ENCODE measurements at places on chromosomes 13 and 19.

DNA sequence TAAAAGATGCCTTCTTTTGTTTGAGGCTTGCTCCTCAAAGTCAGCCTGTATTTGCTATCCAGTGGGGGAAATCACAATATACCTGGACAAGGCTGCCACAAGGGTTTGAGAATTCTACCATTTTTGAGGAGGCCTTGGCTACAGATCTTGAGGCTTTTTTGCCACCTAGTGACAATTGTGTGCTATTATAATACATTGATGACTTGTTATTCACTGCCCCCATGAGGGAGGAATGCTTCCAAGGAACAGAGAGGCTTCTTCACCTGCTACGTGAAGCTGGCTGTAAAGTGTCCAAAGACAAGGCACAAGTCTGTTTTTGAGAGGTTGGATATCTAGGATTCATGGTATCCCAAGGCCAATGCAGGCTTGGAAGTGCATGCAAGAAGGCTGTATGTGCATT is 72.5 kb downstream of the ZNF708 start:
- DNase-seq, result peak; percentile 26

- no peak for DNase-seq
Observed at GRCh38 chr19:16566161-16566560, 6.1 kb downstream of the SLC35E1 start.

DNA sequence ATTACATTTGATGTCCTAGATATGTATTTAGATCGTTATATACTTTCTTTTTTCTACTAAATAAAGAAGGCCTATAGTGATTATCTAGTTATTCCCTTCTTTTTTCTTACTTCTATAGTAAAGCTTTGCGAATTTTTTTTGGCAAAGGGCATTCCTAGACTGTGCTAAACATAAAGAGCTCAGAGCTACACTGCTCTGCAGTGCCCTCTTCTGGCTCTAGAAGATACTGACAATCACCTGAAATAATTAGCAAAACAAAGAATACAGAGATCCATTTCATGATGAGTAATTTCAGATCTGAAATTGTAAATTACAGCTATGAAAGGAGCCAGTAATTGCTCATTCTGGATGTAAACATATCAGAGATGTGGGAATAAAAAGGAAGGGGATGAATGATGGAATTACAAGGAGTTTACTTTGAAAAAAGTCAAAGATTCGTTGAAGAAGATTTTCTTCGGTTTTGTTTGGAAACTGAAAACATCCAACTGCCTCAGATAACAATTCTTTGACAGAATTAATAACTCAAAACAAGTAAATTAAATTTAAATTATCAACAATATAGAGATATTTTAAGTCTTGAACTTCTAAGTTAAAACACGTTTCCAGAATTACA is 288.5 kb downstream of the NALCN start:
- peak; percentile 37 for DNase-seq

GRCh38 chr13:94987081-94987480 is 274.7 kb upstream of the SOX21 start:
- DNase-seq, result no peak

- no peak for DNase-seq
Observed at GRCh38 chr19:9032136-9032631, 22.0 kb upstream of the MUC16 start.

DNA sequence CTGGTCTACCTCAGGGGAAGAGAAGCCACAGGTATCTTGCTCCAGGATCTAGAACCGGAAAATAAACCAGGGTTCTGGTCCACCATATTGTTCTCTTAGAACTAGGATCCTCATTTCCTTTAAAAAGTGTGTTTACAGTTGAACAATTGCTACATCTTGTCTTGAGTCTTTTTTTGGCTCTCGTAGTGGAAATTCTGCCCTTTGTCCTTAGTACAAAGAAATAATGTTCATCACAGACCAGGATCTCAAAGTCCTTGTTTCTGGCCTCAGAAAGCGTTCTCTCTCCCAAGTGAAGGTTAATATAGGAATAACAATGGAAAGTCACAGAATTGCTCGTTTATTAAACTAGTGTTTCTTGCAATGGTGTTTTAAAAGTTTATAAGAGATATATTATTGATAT is 20.8 kb downstream of the KLF2 start:
- DNase-seq, result no peak

GRCh38 chr13:39073983-39074382 is 35.7 kb downstream of the NHLRC3 start:
- DNase-seq, result no peak

- DNase-seq, result no peak
Observed at GRCh38 chr19:459724-460511, 915 bp downstream of the SHC2 start.

GRCh38 chr13:33512880-33513554 is 227.5 kb upstream of the STARD13 start:
- DNase-seq, result peak; percentile 53

DNA sequence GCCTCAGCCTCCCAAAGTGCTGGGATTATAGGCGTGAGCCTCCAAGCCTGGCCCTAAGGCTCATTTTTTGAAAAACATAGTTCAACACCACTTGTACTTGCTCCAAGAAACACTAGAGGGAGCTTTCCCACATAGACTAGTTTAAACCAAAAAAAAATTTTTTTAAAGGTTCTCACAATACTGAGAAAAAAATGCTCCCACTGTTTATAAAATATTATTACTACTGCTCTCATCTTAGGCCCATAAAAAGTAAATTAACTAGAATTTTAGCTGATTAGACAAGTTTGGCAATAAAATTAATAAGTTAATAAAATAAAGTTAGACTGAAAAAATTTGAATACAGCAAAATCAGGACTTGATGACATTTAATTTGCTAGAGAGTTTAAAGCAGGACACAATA is 109.5 kb downstream of the TBC1D4 start:
- DNase-seq, result peak; percentile 57

DNA sequence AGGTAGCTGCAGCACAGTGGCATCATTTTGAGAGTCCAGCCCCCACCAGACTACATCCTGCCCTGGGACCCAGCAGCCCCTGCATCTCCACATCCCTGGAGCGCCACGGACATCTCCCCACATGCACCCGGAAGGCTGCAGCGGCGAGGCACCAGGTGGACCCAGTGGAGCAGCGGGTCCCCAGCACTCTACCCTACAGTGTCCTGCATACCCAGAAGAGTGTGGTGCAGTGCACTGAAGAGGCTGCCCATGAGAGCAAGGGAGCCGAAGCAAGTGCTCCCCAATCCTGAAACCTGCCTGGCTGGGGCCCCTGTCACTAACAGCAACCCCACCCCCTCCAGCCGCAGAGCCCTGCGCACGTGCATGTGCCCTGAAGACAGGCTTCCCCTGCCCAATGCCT is 21.3 kb upstream of the SLC7A9 start:
- no peak for DNase-seq

DNA sequence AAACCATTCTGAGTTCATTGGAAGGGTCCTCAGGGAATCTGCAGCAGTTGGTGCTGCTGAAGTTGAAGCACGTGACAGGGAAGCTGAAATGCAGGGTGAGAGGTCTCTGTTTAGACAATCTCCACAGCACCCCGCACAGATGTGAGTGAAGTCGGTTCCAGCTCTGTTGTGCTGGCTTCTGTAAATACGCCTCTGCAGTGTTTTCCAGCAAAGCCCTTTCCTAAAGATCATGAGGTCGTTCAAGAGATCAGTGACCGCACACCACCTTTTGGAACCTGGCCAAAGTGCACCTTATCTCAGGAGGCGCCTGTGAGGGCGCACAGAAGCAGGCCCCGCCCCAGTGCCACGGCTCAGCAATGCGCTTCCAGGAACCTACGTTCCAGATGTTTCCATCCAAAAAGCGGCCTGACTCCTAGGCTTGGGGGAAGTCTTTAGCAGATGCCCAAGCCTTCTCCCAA is 10.8 kb downstream of the CUL4A start:
- no peak for DNase-seq

- no peak for DNase-seq
Observed at GRCh38 chr13:45519493-45519892, 54.8 kb downstream of the COG3 start.

DNA sequence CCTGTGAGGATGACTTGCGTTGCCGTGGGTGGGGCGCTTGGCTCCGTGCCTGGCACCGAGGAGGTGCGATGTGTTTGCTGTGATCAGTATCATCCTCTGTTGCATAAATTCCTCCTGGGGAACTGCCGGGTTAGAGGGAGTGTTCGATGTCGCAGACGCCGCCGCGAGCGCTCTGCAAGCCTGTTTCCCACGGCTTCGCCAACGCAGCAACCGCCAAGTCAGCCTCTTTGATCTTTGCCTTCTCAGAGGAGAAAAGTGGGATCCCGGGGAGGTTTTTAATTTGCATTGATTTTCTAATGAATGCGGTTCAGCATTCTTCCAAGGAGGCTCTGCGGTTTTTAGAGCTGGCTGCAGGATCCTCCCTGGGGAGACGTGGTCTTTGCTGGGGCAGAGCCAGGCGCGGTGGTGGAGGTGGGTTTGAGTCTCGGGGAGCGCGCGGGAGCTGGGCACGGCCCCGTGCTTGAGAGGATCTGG is 7.6 kb downstream of the GPR32 start:
- no peak for DNase-seq

- no peak for DNase-seq
Observed at GRCh38 chr13:107348471-107348870, 780.5 kb upstream of the ARGLU1 start.

- DNase-seq, result no peak
Observed at GRCh38 chr13:94330552-94331071, 148.9 kb downstream of the DCT start.

DNA sequence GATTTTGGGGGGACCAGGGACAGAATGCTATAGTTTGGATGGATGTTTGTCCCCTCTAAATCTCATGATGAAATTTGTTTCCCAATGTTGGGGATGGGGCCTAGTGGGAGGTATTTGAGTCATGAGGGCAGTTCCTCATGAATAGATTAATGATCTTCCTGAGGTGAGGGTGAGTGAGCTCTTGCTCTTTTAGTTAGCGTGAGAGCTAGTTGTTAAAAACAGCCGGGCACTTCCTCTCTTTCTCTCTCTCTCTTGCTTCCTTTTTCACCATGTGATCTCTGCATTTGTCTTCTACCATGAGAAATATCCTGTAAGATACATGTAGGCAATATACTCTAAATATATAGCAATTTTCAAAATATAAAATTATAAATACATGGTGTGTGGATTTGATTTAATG is 290.8 kb upstream of the PCDH9 start:
- no peak for DNase-seq

GRCh38 chr13:63025741-63026140 is 1610.1 kb upstream of the PCDH20 start:
- no peak for DNase-seq

DNA sequence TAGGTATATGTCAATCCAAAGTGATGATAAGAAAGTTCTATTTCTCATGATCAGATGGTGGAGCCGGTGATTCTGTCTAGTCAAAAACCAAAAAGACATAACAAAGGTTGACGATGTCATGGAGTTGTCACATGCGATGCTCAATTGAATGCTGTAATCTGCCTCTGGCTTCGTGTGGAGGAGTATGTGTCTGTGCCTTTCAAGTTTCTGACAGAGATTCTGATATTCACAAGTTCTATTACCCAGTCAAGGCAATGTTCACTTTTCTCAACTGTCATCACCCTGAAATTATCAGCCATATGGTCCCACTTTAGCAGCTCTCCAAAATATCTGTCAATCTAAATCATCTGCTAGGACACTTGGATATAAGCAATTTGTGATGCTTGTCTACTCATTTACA is 367.6 kb upstream of the PRR20A start:
- DNase-seq, result no peak

DNA sequence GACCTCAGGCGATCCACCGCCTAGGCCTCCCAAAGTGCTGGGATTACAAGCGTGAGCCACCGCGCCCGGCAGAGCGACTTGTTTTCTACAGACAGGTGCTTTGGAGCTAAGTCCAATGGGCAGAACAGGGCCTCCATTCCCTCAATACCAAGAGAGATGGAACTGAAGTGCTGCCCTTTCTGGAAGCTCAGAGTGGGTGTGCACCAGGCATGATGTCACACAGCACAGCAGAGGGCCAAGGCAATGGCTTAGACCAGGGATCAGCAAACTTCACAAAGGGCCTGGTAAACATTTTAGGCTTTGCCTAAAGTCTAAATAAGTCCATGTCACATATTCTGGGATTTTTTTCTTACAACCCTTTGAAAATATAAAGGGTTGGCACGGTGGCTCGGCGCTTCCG is 21.3 kb downstream of the TLE6 start:
- no peak for DNase-seq

GRCh38 chr13:25978961-25979360 is 72.9 kb downstream of the SHISA2 start:
- DNase-seq, result no peak

DNA sequence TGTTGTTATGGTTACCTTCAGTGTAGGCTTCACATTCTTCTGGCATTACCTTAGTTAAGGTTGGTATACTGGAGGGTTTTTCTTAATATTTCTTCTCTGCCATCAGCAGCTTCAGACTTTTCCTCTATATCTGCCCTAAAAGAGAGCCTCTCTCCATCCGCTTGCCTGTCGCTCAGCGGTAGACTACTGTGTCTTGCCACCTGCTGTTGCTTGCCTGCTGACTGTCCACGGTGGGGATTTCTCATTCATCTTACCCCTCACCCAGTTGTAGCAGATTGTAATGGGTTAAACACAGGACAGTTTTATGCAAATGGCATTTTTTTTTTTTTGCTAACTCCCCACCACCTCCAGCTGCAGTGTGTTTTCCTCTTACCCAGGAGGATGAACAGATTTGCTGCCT is 577.2 kb downstream of the SLITRK5 start:
- no peak for DNase-seq

- no peak for DNase-seq
Observed at GRCh38 chr13:40116008-40116407, 460.5 kb downstream of the COG6 start.

DNA sequence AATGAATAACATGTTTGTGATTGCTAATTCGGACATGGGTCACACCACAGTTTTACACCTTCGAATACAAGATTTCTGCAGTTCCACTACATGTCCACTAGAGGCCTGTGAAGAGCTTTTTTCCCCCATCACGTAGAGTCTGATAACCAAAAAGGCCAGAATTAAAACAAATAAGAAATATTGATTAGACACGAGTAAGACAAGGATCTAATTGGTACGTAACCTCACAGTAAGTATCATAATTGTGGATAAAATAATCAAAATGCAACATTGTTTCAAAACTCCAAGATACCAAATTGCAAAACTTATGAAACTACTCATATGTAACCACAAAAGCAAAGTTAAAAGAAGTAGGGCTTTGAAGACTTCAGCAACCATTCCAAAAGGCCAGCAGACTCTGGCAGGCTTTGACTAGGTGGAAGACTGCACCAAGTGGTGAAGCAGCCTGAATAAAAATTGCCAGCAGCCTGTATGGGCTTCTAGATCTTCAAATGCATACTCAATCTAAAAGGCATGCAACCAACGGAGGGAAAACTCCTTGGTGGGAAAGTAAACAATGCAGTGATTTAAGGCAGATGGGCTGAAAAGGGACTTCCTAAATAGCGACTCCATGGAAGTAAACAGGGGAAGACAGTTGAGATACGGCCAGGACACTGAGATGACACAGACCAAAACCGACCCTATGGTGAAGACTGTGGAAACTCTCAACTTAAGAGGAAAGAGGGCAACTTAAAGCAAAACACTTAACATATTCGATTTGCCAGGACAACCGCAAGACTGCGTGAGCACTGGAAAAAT is 56.7 kb downstream of the STARD13 start:
- DNase-seq, result peak; percentile 73

- DNase-seq, result no peak
Observed at GRCh38 chr13:95159458-95159857, 141.8 kb downstream of the ABCC4 start.

All from HFFc6 (cell line).